Smooth muscle cell of the umbilical artery (primary cell): ENCODE measurements at places on chromosomes 7 and 10. TPM values are rescaled to one million over a fixed set of nuclear protein-coding genes. Genes with fewer than 3 reads are reported as not detected.

The YKT6 gene
- 108 and 121 TPM in 2 replicates for total RNA-seq

The RBM33 gene
- 25.2 and 35.5 TPM in 2 replicates for total RNA-seq

The MYL7 gene
- not detected in 2 replicates for total RNA-seq

The SRI gene
- 79.0 and 121 TPM in 2 replicates for total RNA-seq

The TUBAL3 gene
- not detected in 2 replicates for total RNA-seq

The CALY gene
- total RNA-seq: 0.23 and 0.30 TPM in 2 replicates

The ING3 gene
- total RNA-seq: 8.6 and 10.2 TPM in 2 replicates

The ATP5MK gene
- 115 and 210 TPM in 2 replicates for total RNA-seq

The GHRHR gene
- not detected in 2 replicates for total RNA-seq

The STK31 gene
- total RNA-seq: not detected in 2 replicates

The IFRD1 gene
- 78.0 and 97.7 TPM in 2 replicates for total RNA-seq

The SPAM1 gene
- total RNA-seq: not detected in 2 replicates
